ENCODE measurements at places on chromosomes 2 and 18.

DNA sequence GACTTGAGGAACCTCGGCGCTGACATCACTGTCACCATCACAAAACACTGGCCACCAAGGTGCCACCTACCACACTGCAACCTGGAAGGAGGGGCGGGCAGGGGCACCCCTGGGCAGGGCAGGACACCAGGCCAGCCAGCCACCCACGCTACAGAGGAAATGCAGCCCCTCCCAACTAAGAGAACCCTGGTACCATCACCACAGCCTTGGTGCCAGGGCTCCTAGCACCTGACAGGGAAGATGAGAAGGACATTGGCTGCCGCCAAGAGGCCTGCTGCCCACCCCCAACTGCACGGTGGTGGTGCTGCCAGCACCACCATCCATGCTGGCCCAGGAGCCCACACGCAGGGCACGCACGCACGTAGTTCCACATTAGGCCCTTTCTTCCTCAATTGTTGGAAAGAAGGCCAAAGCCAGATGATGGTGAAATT lies 88.7 kb downstream of the HDAC4 start:
- DNase-seq = no peak

DNA sequence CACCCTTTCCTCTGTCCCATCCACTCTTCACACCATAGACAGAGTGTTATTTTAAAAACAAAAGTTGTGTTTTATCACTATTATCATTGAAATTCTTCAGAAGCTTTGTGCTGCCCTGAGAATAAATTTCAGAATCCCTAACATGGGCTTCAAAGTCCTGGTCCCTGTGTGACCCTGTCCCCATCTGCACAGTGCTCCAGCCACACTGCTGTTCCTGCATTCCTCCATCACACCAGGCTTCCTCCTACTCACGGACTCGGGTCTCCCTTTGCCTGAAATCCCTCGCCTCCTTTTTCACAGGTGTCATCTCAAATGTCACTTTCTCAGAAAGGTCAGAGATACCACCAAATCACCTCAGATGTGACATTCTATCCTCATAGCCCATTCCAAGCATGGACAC lies 8.2 kb upstream of the DTNA start:
- DNase-seq = no peak

GRCh38 chr18:23970161-23971096 lies 44.1 kb upstream of the TTC39C start:
- no peak for DNase-seq

- no peak for DNase-seq
These were observed 145.5 kb downstream of the ZNF236 start for GRCh38 chr18:76967721-76968472.

DNA sequence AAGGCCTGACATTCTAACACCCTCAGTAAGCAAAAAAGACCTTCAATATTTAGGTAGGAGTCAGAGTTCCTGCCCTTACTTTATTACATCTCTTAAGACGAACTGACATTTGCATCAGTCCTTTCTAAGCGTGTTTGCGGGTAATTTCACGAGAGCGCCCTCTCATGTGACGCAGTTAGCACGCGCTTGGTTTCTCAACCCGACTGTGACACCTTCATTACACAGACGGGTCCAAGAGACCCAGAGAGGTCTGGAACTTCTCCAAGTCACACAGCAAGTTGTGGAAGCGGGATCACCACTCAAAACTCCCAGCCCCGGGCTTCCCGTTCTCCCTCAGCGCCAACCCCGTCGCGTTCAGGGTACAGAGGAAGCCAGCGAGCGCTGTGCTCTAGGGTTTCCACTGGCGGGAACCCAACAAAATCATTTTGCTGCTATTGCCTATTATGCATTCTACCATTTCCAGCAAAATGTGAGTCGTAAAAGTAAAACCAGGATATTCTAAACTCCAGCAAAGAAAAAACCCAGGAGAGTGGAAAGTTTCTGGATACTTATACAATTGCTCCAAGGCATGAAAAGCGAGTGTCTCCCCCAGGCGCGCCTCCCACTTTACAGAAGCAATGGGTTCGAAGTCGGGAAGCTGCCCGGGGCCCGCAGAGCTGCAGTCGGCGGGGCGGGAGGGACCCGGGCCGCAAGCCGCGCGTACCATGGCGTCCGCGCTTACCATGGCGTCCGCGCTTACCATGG lies 601 bp downstream of the ENOSF1 start:
- peak; percentile 64 for DNase-seq

GRCh38 chr2:113838744-113839444 lies 51.0 kb upstream of the ACTR3 start:
- DNase-seq = no peak

All from WERI-Rb-1 (cell line).